ENCODE measurements at places on chromosomes 12 and 14. TPM values are rescaled to one million over a fixed set of nuclear protein-coding genes. Genes with fewer than 3 reads are reported as not detected.

The SLC6A12 gene
- total RNA-seq = not detected

The TBX5 gene
- not detected for total RNA-seq

The TMEM52B gene
- not detected for total RNA-seq

The RPL10L gene
- not detected for total RNA-seq

The INHBC gene
- total RNA-seq = not detected

GRCh38 chr12:48965298-48965838 lies 6.2 kb downstream of the WNT10B start:
- no peaks in the 10 kb centered on the region for H3K36me3 ChIP-seq
- H3K27me3 ChIP-seq = peaks cover 40% of the 10 kb centered on the region
- no peak for DNase-seq
- no peak overlapping the region for H3K27ac ChIP-seq

- DNase-seq = no peak
- no peaks in the 10 kb centered on the region for H3K36me3 ChIP-seq
- no peaks in the 10 kb centered on the region for H3K27me3 ChIP-seq
- no peak overlapping the region for H3K27ac ChIP-seq
Observed at GRCh38 chr14:51367600-51367931, 127.5 kb downstream of the TMX1 start.

DNA sequence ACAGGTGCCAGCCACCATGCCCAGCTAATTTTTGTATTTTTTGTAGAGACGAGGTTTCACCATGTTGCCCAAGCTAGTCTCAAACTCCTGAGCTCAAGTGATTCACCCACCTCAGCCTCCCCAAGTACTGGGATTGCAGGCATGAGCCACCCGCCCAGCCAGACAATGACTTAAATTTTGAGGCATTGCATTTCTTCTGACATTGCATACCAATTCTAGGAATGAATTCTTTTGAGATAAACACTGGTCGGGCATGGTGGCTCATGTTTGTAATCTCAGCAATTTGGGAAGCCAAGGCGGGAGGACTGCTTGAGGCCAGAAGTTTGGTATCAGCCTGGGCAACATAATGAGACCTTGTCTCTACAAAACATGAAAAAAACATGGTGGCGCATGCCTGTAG lies 2.5 kb upstream of the CELA1 start:
- no peaks in the 10 kb centered on the region for H3K27me3 ChIP-seq
- no peak overlapping the region for H3K4me3 ChIP-seq
- H3K36me3 ChIP-seq = no peaks in the 10 kb centered on the region
- H3K4me1 ChIP-seq = no peaks in the 10 kb centered on the region

DNA sequence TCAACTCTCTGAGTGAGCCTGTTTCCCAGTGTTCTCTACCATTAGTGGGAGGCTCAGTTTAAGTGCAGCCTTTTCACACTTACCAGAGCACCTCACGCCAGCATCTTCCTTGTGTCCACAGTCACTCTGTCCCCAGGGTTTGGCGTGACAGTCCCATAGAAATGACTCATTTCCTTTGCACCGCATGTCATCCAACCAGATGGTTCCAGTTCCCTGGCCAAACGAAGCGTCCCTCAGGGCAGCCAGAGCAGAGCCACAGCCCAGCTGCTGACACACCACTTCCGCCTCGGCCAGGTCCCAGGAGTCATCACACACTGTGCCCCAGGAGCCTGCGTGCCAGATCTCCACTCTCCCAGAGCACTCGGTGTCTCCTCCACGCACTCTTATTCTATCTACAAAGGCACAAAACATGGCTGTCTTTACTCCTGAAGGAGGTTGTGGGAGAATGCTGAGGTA lies 65.4 kb downstream of the ACSM4 start:
- peak overlapping the region; percentile 71 for H3K27ac ChIP-seq
- no peak for DNase-seq
- H3K36me3 ChIP-seq = no peaks in the 10 kb centered on the region
- H3K4me1 ChIP-seq = peaks cover 10% of the 10 kb centered on the region
- H3K27me3 ChIP-seq = no peaks in the 10 kb centered on the region
- peak overlapping the region; percentile 33 for H3K4me3 ChIP-seq

- H3K4me1 ChIP-seq = peaks cover 4% of the 10 kb centered on the region
- peaks cover 16% of the 10 kb centered on the region for H3K27me3 ChIP-seq
- H3K4me3 ChIP-seq = no peak overlapping the region
- no peaks in the 10 kb centered on the region for H3K36me3 ChIP-seq
Observed at GRCh38 chr12:63319936-63320633, 169.1 kb upstream of the AVPR1A start.

GRCh38 chr14:67395086-67395875 lies 16.7 kb downstream of the PLEK2 start:
- peak; percentile 81 for DNase-seq
- peaks cover 2% of the 10 kb centered on the region for H3K27me3 ChIP-seq
- H3K4me1 ChIP-seq = peaks cover 5% of the 10 kb centered on the region
- H3K27ac ChIP-seq = no peak overlapping the region

DNA sequence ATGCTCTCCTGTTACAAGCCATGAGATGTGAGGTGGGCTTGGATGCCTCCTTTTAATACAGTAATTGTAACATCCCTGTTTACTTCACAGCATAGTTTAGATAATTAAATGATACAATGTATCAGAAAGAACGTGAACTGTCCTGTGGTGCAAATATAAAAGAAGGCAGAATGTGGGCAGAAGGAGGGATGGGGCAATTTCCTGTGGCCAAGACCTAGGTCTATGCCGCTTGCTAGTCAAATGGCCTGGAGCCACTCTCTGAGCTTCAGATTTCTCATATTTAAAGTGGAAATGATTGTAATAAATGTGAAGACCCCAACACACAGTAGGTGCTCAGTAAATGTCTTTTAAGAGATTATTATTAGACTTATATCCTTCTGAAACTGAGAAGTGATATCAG lies 24.0 kb upstream of the EVL start:
- H3K27me3 ChIP-seq = no peaks in the 10 kb centered on the region
- DNase-seq = no peak
- peaks cover 76% of the 10 kb centered on the region for H3K4me1 ChIP-seq
- no peak overlapping the region for H3K4me3 ChIP-seq

- H3K27ac ChIP-seq = no peak overlapping the region
- H3K4me3 ChIP-seq = no peak overlapping the region
- H3K27me3 ChIP-seq = no peaks in the 10 kb centered on the region
- H3K36me3 ChIP-seq = peaks cover 3% of the 10 kb centered on the region
Observed at GRCh38 chr12:89874146-89874545, 165.5 kb upstream of the ATP2B1 start.

DNA sequence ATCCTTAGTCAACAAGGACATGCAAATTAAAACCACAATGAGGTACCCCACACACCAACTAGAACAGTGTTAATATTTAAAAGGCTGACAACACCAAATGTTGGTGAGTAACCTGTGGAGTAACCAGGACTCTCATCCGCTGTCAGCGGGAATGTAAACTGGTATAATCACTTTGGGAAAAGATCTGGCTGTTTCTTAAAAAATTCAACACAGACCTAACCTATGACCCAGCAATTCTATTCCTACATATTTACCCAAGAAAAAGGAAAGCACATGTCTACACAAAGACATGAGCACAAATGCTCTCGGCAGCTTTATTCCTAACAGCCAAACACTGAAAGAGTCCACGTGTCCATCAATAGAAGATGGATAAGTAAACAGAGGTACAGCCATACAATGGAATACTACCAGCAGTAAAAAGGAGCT lies 26.6 kb downstream of the NRDE2 start:
- no peaks in the 10 kb centered on the region for H3K27me3 ChIP-seq
- peaks cover 4% of the 10 kb centered on the region for H3K4me1 ChIP-seq
- no peak for DNase-seq
- H3K27ac ChIP-seq = no peak overlapping the region
- H3K36me3 ChIP-seq = peaks cover 26% of the 10 kb centered on the region

GRCh38 chr14:88554457-88555286 lies at the start of gene PTPN21:
Gene PTPN21, minus strand, starts transcription at chr14:88555007. Its CDS starts 4,590 bp downstream, at chr14:88550417.
- H3K4me3 ChIP-seq = peak within 1 kb of the TSS; percentile 91
- H3K4me1 ChIP-seq = peaks cover 34% of the 10 kb centered on the region
- H3K36me3 ChIP-seq = peaks cover 1% of the 10 kb centered on the region
- H3K27me3 ChIP-seq = no peaks in the 10 kb centered on the region

DNA sequence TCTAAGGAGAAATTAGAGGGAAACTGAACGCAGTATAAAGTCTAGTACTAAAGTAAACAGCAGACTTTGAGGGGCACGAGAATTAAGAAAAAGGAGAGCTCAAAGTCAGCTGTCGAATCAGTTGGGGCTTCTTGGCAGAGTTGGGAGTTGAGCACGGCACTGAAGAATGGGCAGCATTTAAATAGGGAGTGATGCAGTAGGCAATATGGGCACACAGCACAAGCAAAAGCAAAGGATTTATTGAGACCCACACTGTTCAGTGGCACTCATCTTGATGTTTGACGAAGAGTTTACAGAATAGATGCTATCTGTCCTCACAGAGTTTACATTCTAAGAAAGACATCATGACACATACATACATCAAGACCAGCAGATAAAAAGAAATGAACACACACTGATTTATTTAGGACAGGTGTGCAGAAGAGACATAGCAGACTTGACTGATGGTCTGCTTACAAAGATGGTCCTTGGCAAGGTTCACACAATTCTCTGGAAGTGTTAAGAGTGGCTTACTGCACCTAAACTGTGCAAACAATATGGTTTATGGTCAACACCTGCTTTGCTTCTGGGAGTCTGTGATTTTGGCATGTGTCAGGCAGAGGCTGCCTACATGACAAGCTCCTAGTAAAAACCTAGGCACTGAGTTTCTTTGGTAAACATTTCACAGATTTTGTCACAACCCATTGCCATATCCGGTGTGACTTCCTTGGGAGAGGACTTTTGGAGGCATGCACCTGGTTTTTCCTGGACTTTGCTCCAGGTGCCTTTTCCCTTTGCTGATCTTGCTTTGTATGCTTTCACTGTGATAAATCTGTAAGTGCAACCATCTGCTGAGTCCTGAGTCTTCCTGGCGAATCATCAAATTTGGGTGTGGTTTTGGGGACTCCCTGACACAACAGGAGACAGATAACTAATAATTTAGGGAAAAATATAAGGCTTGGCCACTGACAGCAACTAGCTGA lies 26.3 kb downstream of the ALKBH1 start:
- H3K27me3 ChIP-seq = no peaks in the 10 kb centered on the region
- no peak overlapping the region for H3K27ac ChIP-seq
- DNase-seq = no peak
- no peak overlapping the region for H3K4me3 ChIP-seq

GRCh38 chr14:55807053-55807880 lies 227.3 kb downstream of the KTN1 start:
- no peaks in the 10 kb centered on the region for H3K36me3 ChIP-seq
- no peak overlapping the region for H3K4me3 ChIP-seq
- H3K27me3 ChIP-seq = peaks cover 7% of the 10 kb centered on the region
- no peak for DNase-seq

DNA sequence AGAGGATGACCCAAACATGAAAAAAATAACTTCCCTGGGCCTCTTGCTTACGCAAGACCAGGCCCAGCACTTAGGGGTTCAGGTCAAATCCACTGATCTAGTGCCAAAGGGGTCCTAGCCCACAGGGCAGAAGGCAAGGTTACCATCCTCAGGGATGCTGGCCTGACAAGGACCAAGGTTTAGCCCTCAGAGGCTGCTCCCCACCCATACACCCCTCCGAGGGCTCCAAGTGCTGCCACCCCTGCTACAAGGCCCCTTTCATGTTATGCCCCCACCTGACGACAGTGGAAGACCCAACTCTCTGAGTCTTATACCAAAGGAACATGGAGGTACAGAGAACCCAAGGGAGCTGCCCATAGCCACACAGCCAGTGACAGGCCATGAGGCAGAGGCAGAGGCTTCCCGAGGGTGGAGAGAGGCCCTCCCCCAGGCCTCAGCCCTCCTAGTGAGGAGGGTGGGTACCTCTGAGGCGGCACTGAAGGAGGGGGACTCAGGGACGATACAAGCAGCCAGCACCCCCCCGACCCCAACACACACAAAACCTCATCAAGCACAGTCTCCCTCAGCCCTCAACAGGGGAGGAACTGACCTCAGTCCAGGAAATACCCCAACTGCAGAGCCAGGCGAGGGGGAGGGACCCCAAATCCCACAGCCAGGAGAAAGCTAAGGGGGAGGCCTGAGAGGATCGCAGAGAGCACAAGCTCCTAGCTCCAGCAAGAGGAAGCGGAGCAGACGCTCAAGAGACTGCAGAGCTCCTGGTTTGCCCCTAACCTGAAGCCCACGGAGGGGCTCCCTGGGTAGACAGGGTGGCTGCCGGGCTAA lies 37.0 kb downstream of the ANAPC7 start:
- H3K4me3 ChIP-seq = no peak overlapping the region
- H3K36me3 ChIP-seq = peaks cover 3% of the 10 kb centered on the region
- no peaks in the 10 kb centered on the region for H3K27me3 ChIP-seq
- H3K27ac ChIP-seq = no peak overlapping the region
- DNase-seq = no peak

DNA sequence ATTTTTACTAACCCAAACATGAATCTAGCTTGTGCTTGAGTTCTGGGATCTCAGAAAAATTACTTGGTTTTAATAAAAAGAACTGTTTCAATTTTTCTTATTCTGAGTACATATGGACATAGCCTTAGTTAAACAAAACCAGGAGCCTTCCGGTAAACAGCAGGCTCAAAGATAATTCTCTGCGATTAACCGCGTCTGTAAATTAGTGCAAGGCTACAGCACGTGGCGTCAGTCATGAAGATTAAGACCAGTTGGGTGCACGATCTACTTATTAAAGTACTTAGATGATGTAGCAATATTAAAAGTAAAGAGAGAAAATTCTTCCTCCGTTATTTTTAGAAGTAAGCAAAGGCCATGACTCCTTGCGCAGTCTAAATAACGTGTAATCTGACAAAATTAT lies 700 bp downstream of the KCNJ8 start:
- H3K27me3 ChIP-seq = peaks cover 61% of the 10 kb centered on the region
- no peak overlapping the region for H3K27ac ChIP-seq
- H3K36me3 ChIP-seq = no peaks in the 10 kb centered on the region

All from osteocyte (in vitro differentiated cells).